ENCODE measurements at places on chromosomes 11 and 22.

- DNase-seq = no peak
These were observed 169.7 kb upstream of the TMEM45B start for GRCh38 chr11:129645943-129646342.

DNA sequence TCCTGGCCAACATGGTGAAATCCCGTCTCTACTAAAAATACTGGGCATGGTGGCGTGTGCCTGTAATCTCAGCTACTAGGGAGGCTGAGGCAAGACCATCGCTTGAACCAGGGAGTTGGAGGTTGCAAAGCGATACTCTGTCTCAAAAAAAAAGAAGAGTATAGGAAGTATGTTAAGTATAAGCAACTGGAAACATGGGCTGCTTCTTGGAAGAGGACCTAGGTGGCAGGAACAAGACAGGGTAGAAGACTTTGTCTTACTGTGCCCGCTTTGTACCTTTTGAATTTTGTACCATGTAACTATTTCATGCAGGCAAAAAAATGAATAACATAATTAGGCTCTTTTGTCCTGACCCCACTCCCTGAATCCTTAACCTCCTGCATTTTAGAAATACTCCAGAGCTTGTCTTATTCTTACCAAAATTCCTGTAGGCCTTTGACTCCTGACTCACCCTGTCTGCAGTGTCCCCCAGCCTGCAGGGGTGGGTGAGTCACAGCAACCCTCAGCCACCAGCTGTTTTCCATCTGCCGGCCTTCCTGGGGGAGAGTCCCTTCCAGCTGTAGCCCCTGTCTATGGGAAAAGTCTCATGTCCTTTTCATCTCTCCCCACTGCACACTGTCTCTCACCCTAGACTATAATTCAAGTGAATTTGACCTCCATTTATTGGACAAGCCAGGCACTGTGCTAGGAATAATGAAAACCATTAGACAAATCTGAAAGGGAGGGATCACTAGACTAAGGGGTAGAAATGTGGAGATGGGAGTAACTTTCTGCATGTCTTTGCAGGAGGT lies 41.8 kb downstream of the TXN2 start:
- DNase-seq = peak; percentile 31

DNA sequence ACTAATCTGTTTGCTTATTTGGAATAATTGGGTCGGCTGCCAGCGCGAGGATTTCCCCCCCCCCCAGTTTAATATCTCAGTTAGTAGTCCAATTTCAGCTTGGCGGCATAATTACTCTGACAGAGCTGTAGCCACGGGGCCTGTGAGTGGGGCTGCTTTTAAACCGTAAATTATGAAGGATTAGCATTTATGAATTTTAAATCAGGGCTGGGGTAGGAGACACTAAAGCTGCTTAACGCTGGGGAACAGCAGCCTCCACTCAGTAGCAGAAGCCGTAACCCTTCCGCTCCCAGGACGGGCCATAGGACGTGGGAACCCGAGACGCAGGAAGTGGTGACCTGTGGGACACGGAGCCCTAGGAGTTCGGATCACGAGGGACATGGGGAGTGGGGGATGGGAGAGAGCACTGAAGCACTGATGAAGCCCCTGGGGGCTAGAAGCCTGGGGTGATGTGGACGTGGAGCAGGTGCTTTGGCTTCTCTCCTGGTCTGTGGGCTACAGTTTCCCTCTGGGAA lies 66.2 kb upstream of the LMO1 start:
- DNase-seq = no peak

DNA sequence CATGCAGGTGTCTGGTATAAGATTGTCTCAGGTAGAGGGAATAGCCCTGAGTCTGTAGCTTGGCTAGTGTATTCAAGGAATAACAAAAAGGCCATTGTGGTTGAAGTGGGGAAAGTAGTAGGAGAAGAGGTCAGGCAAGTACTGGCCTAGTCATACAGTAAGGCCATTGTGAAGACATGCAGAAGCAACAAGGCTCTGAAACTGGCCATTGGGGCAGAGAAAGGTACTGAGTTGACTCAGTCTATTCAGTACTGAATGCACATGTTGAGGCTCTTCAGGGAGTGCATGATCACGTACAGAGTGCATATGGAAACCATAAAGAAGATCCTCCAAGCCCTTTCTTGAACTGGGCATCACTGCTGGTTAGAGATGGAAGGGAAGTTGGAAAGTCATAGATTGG lies 477.6 kb downstream of the SOX6 start:
- DNase-seq = no peak

GRCh38 chr11:78256962-78257361 lies 68.2 kb downstream of the USP35 start:
- DNase-seq = no peak

GRCh38 chr11:76251576-76251975 lies 45.3 kb upstream of the WNT11 start:
- DNase-seq = no peak

Measured in stimulated activated CD4-positive, alpha-beta T cell treated with anti-CD3 and anti-CD28 coated beads, Interleukin-1b, Interleukin-23, amount 100 ng/mL, for 48 hours (primary cell).